Activated naive CD4-positive, alpha-beta T cell treated with Interleukin-2 at 50 U/mL for 16 hours (primary cell): ENCODE measurements at places on chromosomes 13 and 19.

GRCh38 chr19:43735957-43736356 lies 18.8 kb downstream of the SMG9 start:
- no peak for DNase-seq

DNA sequence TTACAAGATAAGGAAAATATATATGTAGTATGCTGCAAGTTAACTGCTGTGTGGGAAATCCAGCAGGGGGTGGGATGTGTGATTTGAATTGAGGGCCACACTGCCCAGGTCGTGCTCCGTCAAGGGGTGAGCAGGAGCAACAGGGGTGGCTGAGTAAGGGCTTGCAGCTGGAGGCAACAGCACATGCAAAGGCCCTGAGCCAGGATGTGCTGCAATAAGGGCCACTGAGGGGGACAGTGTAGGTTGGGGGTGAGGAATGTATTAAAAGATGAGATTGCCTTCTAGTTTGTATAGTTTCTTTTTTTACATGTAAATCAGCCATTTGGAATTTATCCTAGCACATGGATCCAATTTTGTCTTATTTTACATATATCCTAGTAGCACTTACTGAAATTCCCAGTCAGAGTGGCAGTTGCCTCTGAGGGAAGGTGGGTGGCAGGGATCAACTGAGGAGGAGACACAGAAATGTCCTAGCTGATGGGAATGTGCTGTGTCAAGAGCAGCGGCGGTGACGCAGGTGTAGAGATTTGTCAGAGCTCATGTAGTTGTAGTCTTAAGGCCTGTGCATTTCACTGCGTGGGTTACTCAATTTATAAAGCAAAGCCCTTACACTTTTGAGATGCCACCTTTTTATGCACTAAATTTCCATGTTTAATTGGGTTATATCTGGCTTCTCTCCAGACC lies 5.4 kb upstream of the RBM42 start:
- no peak for DNase-seq

GRCh38 chr19:10292206-10292788 lies 2.5 kb downstream of the ICAM5 start:
- DNase-seq, result peak; percentile 64

- DNase-seq, result no peak
Measured at GRCh38 chr13:28533441-28534166, 38.7 kb upstream of the FLT1 start.

DNA sequence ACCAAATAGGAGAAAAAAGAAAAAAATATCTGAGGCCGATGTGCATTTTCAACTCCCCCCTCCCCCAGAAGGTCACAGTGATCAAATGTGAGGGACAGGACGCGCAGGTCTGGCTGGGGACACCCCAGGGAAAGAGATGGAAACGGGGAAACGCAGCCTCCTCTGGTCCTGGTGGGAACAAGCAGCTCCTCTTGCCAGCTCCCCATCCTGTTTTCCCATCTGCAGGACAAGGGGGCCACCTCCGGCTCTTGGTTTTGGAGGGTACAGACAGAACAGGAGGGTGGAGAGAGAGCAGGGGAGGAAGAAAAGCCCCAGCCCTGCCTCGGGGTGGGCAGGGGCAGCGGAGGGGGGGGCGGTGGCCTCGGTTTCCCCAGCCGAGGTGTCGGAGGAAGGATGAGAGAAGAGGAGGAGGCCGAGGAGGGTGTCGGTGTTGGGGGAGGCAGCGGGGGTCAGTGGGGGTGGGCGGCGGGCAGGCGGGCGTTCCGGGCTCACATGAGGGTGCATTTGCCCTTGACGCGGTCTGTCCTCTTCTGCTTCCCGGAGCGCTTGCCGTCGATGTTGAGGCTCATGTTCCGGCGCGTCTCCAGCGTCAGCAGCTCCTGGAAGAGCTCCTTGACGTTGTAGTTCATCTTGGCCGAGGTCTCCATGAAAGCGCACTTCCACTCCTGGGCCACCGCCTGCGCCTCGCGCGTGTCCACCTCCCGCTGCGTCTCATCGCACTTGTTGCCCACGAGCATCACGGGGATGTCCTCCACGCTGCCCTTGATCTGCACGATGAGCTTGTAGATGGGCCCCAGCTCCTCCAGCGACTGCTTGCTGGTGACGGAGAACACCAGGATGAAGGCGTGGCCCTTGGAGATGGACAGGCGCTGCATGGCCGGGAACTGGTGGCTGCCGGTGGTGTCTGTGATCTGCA lies 4.2 kb downstream of the DIRAS1 start:
- no peak for DNase-seq

GRCh38 chr13:93765062-93765461 lies 538.5 kb downstream of the GPC6 start:
- DNase-seq, result no peak

DNA sequence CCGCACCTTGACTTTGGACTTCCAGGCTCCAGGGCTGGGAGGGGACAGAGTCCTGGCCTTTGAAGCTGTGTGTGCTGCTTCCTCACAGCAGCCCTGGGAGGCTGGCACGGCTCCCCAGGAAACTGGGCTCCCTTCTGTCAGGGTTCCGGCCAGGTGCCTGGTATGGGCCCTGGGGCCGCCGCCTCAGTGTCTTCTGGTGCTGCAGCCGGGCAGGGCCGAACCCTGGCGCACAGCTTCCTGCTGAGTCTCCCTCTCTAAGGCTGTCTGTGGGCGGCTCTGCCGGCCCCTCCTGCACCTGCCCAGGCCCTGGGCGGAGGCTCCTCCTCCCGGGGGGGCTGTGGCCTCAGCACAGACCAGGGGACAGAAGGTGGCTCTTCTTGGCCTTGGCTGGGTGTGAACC lies 32.4 kb downstream of the GPX4 start:
- DNase-seq, result no peak

DNA sequence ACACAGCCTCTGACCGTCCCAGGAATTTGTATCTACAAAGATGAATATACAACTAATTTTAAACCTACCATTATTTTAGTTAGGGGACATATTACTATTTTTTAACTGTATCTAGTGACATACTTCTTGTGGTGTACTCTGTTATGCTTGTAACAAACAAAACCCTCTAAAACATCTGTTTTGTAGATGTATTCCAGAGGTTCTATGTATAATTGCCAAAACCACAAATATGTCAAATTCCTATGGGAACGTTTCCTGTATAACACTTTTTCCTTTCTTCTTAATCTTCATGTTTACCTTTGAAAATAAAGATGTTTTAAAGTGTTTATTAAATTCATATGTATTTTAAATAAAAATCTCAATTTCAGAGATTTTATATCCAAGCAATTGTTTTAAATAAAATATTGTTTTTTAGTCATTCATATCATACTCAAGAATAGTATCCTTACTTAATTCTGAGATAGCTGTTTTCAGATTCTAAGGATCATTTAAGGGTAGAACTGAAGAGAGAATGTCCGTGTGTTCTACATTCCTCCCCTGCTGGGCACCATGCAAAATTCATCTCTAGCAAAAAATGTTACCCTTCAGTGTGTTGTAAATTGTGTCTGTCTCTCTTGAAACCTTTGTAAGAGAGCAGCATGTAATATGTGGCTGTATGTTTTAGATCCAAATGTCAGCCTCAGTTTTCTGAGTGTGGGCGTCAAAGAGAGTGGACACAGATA lies 1327.7 kb downstream of the EFNB2 start:
- DNase-seq, result no peak

- peak; percentile 44 for DNase-seq
Measured at GRCh38 chr13:50131920-50132903, 117.0 kb downstream of the KCNRG start.

DNA sequence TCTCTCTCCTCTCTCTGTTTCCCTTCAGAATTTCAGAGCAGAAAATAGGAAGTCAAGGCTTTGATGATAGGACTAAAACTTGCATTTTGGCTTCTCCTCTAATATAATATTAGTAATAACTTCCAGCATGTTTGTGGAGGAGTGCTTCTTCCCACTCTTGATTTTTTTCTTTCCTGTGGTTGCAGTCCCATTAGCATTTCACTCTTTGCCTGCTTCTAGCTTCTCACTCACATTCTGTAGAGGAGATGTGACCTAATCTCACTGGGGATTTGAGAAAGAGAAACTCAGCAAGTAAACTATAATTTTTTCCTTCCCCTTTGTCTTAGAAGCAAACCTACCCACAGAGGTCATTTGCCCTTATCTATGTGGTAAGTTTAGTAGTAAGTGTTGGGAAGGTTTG lies 169.4 kb upstream of the HTR2A start:
- no peak for DNase-seq

DNA sequence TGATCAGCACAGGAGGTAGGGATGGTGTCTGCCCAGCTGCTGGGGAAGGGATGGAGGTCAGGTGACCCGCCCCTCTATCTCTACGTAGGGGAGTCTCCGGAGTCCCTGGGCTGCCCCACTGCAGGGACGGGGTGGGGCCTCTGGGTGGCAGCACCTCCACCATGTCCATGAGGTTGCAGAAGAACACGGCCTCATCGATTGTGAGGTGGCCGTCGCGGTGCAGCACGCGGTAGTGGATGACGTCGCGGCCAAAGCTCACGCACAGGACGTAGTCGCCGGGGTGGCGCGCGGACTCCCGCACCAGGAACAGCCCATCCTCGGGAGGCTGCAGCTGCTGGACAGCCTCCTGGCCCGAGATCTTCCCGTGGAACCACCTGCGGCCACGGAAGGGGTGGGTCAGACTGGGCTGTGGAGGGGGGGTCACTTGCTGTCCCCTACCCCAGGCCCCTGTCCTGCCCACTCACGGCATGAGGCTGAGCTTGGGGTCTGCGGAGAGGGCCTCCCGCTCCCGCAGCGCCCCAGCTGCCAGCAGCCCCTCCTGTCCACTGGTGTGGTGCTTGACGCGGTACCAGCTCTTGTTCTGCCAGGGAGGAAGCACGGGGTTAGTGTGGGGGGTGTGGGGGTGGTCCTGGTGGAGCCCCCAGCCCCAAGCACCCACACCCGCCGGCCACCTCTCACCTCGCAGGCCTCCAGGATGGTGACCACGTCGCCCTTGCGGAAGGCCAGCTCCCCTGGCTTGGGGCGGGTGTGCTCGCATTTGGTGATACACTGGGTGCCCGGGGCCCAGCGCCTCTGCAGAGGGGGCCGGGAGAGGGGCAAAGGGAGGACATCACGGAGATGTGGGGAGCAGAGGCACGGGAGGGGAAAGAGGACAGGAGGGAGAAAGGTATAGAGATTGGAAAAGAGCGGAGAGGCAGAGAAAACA lies 2.3 kb downstream of the MATK start:
- DNase-seq, result peak; percentile 51

DNA sequence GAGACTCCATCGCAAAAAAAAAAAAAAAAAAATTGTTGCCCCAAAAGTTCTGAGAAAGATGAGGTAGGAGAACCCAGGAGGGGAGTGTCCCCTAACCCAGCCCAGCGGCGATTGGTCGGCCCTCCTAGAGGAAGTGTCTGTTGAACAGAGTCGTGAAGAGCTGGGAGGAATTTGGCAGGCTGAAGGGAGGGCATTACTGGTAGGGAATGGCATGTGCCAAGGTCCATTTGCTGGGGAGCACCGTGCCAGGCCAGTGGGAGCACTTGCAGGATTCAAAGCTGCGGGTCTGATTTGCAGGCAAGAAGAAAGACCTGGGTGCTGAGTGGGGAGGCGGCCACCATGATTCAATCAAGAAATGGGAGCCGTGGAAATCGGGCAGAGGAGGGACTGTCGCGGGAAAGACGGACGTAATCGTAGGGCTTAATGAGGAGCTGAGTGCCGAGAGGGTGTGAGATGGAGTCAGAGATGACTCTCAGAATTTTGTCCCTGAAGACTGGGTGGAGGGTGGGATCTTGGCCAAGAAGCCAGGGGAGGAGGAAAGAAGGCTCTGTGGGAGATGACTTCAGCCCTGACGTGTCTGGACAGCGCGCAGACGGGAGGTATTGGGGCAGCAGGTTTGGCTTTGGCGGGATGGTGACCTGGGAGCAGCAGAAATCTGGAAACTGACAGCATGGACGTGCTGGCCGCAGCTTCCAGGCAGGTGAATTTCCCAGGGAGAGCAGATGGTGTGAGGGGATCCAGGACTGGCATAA lies 15.4 kb downstream of the CERS4 start:
- no peak for DNase-seq

GRCh38 chr13:99941086-99941485 lies 30.5 kb downstream of the ZIC5 start:
- no peak for DNase-seq

GRCh38 chr19:51772977-51773376 lies 12.0 kb downstream of the FPR2 start:
- DNase-seq, result no peak

DNA sequence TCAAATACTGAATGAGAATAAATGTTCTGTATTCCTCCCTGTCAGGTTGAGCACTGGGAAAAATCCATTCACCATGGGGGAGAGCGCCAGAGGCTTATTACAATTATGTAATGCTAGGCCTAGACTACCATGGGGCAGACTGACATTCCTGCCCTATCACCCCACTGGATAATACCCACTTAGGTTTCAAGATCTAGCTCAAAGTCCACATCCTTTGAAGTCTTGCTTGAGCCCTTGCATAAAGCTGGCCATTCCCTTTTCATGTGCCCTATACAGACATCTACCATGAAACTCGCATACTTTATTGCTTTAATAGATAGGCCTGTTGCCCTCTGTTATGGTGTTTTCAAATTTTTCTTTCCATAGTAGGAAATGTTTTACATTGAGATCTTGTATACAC lies 149.3 kb downstream of the RGCC start:
- DNase-seq, result no peak

DNA sequence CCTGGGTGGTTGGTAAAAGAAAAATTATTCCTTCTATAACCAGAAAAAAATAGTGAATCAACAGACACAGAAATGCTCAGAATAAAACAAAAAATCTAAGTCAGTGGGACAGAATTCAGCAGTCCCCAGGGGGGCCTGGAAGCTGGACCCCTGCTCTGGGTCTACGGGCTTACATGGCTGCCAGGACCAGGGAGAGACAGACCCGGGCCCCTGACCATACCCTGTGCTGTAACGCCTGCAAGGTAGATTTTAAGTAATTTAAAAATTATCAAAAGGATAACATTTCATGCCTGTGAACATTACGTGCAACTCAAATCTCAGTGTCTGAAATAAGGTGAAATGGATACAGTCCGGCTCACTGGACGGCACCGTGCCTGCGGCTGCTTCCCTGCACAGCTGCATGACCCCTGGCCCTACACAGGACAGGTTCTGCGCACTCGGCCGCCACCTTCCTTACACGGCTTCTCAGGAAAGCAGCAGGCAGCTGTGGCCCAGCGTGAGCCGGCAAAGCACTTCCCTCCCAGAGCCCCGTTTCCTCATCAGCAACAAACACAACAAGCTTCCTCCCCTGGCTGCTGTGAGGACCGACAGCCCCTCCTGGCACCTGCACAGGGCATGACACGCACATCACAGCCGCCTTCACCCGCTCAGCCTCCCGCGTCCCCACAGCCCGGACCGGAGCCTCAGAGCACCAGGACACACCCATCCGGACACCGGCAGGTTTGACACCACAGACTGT lies 22.2 kb downstream of the RASA3 start:
- peak; percentile 75 for DNase-seq

DNA sequence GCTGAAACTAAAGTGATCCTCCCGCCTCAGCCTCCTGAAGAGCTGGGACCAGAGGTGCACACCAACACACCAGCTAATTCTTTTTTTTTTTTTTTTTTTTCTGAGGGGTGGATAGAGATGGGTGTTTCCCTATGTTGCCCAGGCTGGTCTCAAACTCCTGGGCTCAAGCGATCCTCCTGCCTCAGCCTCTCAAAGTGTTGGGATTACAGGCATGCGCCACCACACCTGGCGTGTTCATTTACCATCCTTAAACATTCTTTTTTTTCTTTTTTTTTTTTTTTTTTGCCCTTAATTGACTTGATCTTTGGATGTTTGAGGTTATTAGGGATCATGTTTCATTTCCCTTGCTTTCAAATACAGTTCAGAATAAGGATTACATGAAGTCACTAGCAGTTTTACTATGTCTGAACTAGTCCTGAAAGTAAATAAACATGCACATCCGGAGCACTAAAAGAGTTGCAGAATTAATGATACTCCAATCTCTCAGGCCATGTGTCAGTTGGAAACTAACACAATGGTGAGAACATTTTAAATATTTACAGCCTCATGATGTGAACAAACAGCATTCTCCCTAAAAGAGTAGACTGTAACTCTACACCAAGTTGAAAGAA lies 10.2 kb downstream of the UTP14C start:
- DNase-seq, result no peak
